Globus pallidus (tissue), 1 donor: ENCODE measurements at places on chromosomes 4 and X.
A peak's percentile ranks its signal among the peaks of the same experiment; 100 is the strongest.

DNA sequence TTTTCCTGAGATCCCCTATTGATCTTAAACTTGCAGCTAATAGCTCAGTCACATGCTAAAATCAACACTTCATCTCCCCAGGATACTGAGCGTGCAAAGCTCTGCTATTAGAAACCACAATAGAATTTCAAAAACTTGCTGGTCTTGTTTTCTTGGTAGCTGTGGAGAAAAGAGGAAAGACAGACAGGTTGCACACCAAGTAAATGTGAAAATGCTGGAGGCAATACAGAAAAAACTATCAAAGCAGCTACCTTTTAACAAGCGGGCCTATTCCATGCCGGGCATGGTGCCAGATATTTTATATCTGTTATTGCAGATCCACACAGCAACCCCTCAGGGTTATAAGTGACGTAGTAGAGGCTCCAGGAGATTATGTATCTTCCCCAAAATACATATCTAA is 171.9 kb downstream of the DCTD start:
- DNase-seq, result no peak

DNA sequence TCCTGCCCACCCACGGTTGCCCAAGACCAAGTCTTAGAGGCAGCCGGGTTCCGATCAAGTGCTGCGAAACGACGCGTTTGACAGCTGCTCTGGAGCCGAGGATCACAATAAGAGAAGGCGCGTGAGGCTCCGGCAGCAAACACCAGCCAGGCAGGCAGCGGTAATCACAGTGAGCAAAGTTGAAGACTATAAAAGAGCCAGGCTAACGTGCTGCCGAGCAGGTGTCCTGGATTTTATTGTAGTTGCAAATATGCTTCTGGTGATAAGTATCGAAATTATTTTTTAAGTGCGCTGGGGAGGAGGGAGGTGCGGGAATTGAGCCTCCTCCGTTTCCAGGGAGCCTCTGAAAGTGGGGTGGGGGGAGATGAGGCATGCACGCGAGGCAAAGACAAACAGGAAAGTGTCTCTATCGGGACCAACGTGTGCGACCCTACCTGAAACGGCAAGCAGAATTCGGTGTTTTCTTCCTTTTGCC is 590 bp downstream of the GABRA2 start:
- DNase-seq, result peak; percentile 18

GRCh38 chr4:26786916-26787315 is 73.7 kb upstream of the STIM2 start:
- DNase-seq, result no peak

GRCh38 chr4:2886622-2887021 is 43.0 kb downstream of the ADD1 start:
- no peak for DNase-seq

GRCh38 chrX:3393178-3393577 is 46.7 kb upstream of the MXRA5 start:
- DNase-seq, result no peak

- peak; percentile 64 for DNase-seq
Observed at GRCh38 chr4:121462660-121463261, 81.9 kb upstream of the QRFPR start.

GRCh38 chr4:13514722-13515121 is 29.6 kb downstream of the NKX3-2 start:
- DNase-seq, result no peak

GRCh38 chr4:189364032-189364449 is 576.6 kb upstream of the FRG1 start:
- DNase-seq, result peak; percentile 5

DNA sequence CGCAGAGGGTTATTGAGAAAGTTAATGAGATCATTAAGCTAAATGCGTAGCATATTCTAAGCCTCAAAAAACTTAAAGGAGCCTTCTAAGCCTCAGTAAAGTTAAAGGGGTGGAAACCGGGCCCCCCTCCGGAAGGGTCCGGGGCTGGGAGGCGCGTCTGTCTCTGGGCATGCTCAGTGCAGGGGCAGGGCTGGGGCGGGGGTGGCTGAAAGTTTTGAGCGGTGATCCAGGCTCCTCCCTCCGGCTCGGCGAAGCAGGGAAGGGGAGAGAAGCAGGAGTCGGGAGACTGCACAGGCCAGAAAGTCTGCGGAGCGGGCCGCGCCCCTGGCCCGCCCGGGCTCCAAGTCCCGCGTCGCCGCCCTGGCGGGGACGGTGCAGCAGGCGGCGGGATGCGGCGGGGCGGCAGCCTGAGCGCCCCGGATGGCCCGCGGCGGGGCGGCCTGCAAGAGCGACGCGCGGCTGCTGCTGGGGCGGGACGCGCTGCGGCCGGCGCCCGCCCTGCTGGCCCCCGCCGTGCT is at the start of gene EVC:
EVC (plus strand) TSS at position 241 of the 518 bp plus-strand sequence; CDS start at position 421, 180 bp downstream.
- peak; percentile 23 for DNase-seq

- no peak for DNase-seq
Observed at GRCh38 chrX:130625386-130625785, 223.6 kb downstream of the RBMX2 start.

DNA sequence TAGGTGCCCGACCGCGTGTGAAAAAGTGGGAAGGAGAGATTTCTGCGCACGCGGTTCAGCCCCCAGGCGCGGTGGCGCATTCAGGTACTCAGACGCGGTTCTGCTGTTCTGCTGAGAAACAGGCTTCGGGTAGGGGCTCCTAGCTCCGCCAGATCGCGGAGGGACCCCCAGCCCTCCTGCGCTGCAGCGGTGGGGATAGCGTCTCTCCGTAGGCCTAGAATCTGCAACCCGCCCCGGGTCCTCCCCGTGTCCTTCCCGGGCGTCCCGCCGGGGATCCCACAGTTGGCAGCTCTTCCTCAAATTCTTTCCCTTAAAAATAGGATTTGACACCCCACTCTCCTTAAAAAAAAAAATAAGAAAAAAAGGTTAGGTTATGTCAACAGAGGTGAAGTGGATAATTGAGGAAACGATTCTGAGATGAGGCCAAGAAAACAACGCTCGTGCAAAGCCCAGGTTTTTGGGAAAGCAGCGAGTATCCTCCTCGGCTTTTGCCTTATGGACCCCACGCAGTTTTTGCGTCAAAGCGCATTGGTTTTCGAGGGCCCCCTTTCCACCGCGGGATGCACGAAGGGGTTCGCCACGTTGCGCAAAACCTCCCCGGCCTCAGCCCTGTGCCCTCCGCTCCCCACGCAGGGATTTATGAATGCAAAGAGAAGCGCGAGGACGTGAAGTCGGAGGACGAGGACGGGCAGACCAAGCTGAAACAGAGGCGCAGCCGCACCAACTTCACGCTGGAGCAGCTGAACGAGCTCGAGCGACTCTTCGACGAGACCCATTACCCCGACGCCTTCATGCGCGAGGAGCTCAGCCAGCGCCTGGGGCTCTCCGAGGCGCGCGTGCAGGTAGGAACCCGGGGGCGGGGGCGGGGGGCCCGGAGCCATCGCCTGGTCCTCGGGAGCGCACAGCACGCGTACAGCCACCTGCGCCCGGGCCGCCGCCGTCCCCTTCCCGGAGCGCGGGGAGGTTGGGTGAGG is 3.7 kb downstream of the SHOX start:
- DNase-seq, result no peak

DNA sequence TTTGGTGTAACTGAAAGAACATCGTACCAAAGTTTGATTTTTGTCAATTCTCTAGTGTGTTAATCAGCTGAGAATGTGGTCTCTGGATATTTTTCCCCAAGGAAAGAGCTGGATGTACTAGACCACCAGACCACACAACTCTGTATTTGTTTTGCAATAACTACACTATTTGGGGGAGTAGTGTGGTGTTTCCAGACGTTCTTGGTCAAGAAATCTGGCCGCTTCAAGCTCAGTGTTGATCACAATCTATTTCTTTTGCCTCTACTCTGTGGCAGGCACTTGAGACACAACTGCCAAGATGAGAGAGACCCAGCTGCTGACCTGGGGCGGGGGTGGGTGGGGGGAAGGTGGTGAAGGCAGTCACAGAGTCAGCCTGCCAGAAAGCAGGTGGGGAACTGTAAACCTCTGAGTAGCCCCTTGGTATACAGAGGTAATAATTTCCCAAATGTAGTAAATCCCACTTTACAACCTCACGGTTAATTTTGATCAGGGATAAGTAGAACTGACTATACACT is 30.6 kb downstream of the PTTG2 start:
- DNase-seq, result no peak

GRCh38 chr4:81664079-81664478 is 192.4 kb upstream of the RASGEF1B start:
- no peak for DNase-seq

- DNase-seq, result no peak
Observed at GRCh38 chr4:53608242-53608641, 17.0 kb upstream of the LNX1 start.

- DNase-seq, result peak; percentile 69
Observed at GRCh38 chr4:175705407-175705806, 106.7 kb downstream of the GPM6A start.

DNA sequence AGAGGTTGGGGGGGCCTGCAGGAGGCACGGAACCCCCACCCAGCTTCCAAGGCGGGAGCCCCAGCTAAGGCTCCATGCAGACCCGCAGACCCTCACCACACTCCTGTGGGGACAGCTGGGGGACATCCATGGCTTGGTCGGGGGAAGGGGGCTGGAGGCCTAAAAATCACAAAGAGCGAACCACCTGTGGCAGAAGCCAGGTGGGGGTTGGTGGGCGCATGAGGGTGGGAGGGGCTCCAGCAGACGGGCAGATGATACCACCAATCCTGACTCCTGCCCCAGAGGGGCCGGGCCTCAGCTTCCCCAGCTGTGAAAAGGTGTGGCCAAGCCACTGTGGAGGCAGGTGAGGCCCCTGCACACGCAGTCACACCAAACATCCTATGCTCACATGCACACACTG is 111.6 kb downstream of the FAM53A start:
- no peak for DNase-seq

GRCh38 chr4:70680934-70681333 is 7.4 kb upstream of the UTP3 start:
- DNase-seq, result no peak

GRCh38 chrX:25869761-25870160 is 268.4 kb upstream of the MAGEB18 start:
- DNase-seq, result no peak

GRCh38 chrX:153719701-153720100 is 4.5 kb downstream of the BCAP31 start:
- no peak for DNase-seq

- DNase-seq, result peak; percentile 84
Observed at GRCh38 chr4:85747882-85748491, 273.0 kb downstream of the ARHGAP24 start.

- DNase-seq, result no peak
Observed at GRCh38 chr4:183395395-183395794, 49.0 kb upstream of the CDKN2AIP start.
